ENCODE measurements at places on chromosomes 2 and 18. TPM values are rescaled to one million over a fixed set of nuclear protein-coding genes. Genes with fewer than 3 reads are reported as not detected.

Gene TMEM169
- 0.15 TPM for polyA plus RNA-seq

Gene SP140
- 0.65 TPM for polyA plus RNA-seq

Gene MOGAT1
- polyA plus RNA-seq, result not detected

Gene EML6
- polyA plus RNA-seq, result 4.9 TPM

Gene DLX1
- 0.26 TPM for polyA plus RNA-seq

Gene COLEC11
- 9.5 TPM for polyA plus RNA-seq

Gene RRM2
- 0.27 TPM for polyA plus RNA-seq

Gene SRD5A2
- polyA plus RNA-seq, result 0.05 TPM

Gene GAL3ST2
- polyA plus RNA-seq, result not detected

Gene SERPINB10
- not detected for polyA plus RNA-seq

Gene CARF
- 4.0 TPM for polyA plus RNA-seq

Gene RAB12
- polyA plus RNA-seq, result 23.2 TPM

Gene SP140L
- polyA plus RNA-seq, result 5.8 TPM

Gene PROC
- 1.7 TPM for polyA plus RNA-seq

Gene LONRF2
- 2.0 TPM for polyA plus RNA-seq

Gene IGFBP5
- polyA plus RNA-seq, result 18.4 TPM

Gene ABI2
- polyA plus RNA-seq, result 12.8 TPM

Gene KCNG2
- not detected for polyA plus RNA-seq

Gene POMC
- polyA plus RNA-seq, result 12.0 TPM

Gene RHBDD1
- polyA plus RNA-seq, result 4.0 TPM

Gene MC2R
- polyA plus RNA-seq, result not detected

Gene GALR1
- polyA plus RNA-seq, result under 0.01 TPM

Gene IAH1
- polyA plus RNA-seq, result 37.7 TPM

Gene ZSWIM2
- not detected for polyA plus RNA-seq

Gene DSG2
- polyA plus RNA-seq, result 15.8 TPM

Gene UPP2
- not detected for polyA plus RNA-seq

Gene NEU4
- 0.31 TPM for polyA plus RNA-seq

Gene UGT1A5
- polyA plus RNA-seq, result not detected

Gene DARS1
- 49.0 TPM for polyA plus RNA-seq

Gene VWA3B
- polyA plus RNA-seq, result 0.07 TPM

Gene TSPYL6
- polyA plus RNA-seq, result not detected

Gene FARP2
- polyA plus RNA-seq, result 26.2 TPM

Gene CNGA3
- 1.5 TPM for polyA plus RNA-seq

Gene FHL2
- 9.1 TPM for polyA plus RNA-seq

Gene UGT1A9
- polyA plus RNA-seq, result not detected

Gene DSG4
- polyA plus RNA-seq, result not detected

Gene FAM168B
- 17.1 TPM for polyA plus RNA-seq

Gene CTDP1
- 12.5 TPM for polyA plus RNA-seq

Gene LAMA3
- polyA plus RNA-seq, result 2.2 TPM

Gene TUBA4B
- polyA plus RNA-seq, result not detected

Gene KCMF1
- polyA plus RNA-seq, result 9.9 TPM

Gene KCNIP3
- 4.5 TPM for polyA plus RNA-seq

Gene IL36G
- polyA plus RNA-seq, result not detected

Gene ERICH2
- 3.6 TPM for polyA plus RNA-seq

Gene ALKAL2
- 93.6 TPM for polyA plus RNA-seq

Gene CIB4
- not detected for polyA plus RNA-seq

Gene ELOA2
- not detected for polyA plus RNA-seq

Gene INPP1
- 31.0 TPM for polyA plus RNA-seq

Gene NFU1
- polyA plus RNA-seq, result 40.6 TPM

Gene ZNF804A
- polyA plus RNA-seq, result 0.05 TPM

Gene THSD7B
- 0.02 TPM for polyA plus RNA-seq

Gene KLHL30
- 0.12 TPM for polyA plus RNA-seq

Gene GLI2
- polyA plus RNA-seq, result 1.6 TPM

Gene ZNF521
- 0.63 TPM for polyA plus RNA-seq

Gene EMX1
- 0.14 TPM for polyA plus RNA-seq

Gene PRKAG3
- polyA plus RNA-seq, result not detected

Gene SKOR2
- not detected for polyA plus RNA-seq

Gene SANBR
- 2.7 TPM for polyA plus RNA-seq

Gene ERFE
- 0.61 TPM for polyA plus RNA-seq
